ENCODE measurements at places on chromosomes 6 and 20. TPM values are rescaled to one million over a fixed set of nuclear protein-coding genes. Genes with fewer than 3 reads are reported as not detected.
A peak's percentile ranks its signal among the peaks of the same experiment; 100 is the strongest.

BTBD3 gene
- total RNA-seq: 61.6 TPM

POU5F1 gene
- 2,134 TPM for total RNA-seq

SNAI1 gene
- total RNA-seq: 7.0 TPM

LY6G6C gene
- total RNA-seq: 0.24 TPM

TDP2 gene
- 54.7 TPM for total RNA-seq

DNA sequence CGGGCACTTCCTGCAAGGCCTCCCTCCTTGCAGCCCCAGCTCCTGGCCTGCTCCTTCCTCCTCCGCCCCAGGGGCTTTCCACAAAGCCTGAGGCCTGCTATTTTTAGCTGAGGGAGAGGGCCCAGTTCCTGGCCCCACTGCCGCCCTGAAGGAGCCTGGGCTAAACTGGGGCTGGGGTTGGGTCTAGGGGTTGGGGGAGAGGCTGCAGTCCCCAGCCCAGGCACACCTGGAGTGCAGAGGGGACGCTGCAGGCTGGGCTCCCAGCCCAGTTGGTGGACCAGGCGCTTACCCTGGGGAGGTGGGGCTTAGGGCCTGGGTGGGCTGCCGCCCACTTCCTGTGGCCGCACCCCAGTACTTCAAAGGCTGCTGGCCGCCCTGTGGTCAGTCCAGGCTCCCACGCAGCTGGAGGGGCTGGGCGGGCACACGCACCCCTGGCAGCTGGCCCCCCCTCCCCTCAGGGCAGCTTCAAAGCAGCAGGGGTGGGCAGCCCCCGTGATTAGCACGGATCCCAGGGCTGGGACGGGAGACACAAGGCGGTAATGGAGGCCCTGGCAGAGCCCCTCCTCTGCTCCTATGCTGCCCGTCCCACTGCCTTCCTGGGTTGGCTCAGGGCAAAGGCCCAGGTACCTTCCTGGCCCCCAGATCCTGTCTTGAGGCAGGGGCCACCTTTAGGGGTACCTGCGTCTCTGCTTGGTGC, 7.1 kb upstream of the ABHD16B start:
- no peak overlapping the region for H3K27ac ChIP-seq
- H3K4me1 ChIP-seq: peaks cover 2% of the 10 kb centered on the region
- DNase-seq: no peak
- H3K36me3 ChIP-seq: no peaks in the 10 kb centered on the region
- H3K27me3 ChIP-seq: no peaks in the 10 kb centered on the region

- no peaks in the 10 kb centered on the region for H3K27me3 ChIP-seq
- peaks cover 6% of the 10 kb centered on the region for H3K4me1 ChIP-seq
- H3K36me3 ChIP-seq: peaks cover 12% of the 10 kb centered on the region
- no peak overlapping the region for H3K4me3 ChIP-seq
- no peak overlapping the region for H3K27ac ChIP-seq
Observed at GRCh38 chr20:3374296-3374695, 33.2 kb downstream of the DNAAF9 start.

GRCh38 chr20:45771182-45771759, 20.4 kb downstream of the WFDC3 start:
- H3K4me3 ChIP-seq: no peak overlapping the region
- H3K27ac ChIP-seq: no peak overlapping the region
- no peaks in the 10 kb centered on the region for H3K27me3 ChIP-seq
- H3K36me3 ChIP-seq: no peaks in the 10 kb centered on the region
- peaks cover 2% of the 10 kb centered on the region for H3K4me1 ChIP-seq

- H3K36me3 ChIP-seq: 0 out of 3 replicates have a peak, but pooled peaks cover 4% of the 10 kb centered on the region
- peaks cover 2% of the 10 kb centered on the region for H3K4me1 ChIP-seq
- peak overlapping the region; percentile 3 for H3K4me3 ChIP-seq
- no peaks in the 10 kb centered on the region for H3K27me3 ChIP-seq
Observed at GRCh38 chr20:32741151-32741550, 2.1 kb downstream of the COMMD7 start.

DNA sequence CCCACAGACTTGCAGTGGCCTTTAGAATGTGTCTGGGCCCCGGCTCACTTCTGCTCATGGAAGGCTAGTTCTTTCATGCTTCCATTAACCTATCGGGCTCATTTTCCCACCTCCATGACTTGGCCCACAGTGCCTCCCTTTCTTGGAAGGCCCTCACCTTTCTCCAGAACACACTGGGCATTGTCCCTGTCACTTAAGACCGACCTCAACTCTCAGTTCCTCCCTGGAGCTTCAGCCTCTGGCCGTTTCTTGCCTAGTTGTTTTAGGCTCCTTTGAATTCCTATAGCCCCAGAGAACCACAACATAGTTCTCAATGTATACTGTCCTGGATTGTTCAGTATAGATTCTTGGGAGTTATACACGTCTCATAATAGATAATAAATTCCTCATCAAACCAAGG, 19.3 kb upstream of the TNFAIP3 start:
- H3K27me3 ChIP-seq: no peaks in the 10 kb centered on the region
- no peaks in the 10 kb centered on the region for H3K4me1 ChIP-seq
- no peaks in the 10 kb centered on the region for H3K36me3 ChIP-seq
- no peak overlapping the region for H3K4me3 ChIP-seq

DNA sequence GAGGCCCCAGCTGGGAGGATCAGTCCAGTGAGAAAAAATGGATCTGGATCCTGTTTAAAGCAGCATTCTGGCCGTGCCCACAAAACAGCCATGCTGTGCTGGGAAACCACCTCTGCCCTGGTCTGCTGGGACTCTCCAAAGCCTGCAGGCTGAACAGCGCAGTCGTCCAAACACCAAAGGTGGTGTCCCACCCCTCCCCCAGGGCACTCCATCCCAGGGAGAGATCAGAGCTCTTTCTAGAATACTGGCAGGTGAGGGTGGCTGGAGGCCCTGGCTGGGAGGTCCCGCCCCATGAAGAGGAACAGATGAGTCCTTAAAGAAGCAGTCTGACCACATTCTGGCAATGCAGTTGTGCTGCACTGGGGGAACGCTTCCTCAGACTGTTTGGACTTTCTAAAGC, 84.6 kb downstream of the MRAP2 start:
- peaks cover 4% of the 10 kb centered on the region for H3K36me3 ChIP-seq
- no peaks in the 10 kb centered on the region for H3K27me3 ChIP-seq
- H3K4me3 ChIP-seq: no peak overlapping the region
- H3K27ac ChIP-seq: no peak overlapping the region
- no peaks in the 10 kb centered on the region for H3K4me1 ChIP-seq

DNA sequence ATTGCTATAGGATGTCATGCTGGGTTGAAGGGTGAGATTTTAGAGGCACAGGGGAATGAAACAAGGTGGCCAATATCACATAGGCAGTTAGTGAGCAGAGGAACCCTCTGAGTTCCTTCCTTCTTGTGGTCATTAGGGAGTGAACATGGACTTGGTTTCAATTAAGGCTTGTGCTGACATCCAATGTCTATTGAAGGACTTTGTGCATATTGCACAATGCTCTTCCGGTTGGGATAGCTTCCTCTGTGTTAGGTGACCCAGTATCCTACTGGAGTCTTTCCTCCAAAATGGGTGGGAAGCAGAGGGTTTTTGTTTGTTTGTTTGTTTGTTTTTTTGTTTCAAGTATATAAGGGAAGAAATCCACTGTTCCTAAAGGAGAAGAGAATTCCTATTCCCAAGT, 98.5 kb downstream of the HDGFL1 start:
- H3K4me3 ChIP-seq: no peak overlapping the region
- H3K36me3 ChIP-seq: no peaks in the 10 kb centered on the region

GRCh38 chr20:41657655-41658054, 39.5 kb upstream of the CHD6 start:
- no peak for DNase-seq
- H3K27me3 ChIP-seq: no peaks in the 10 kb centered on the region
- no peaks in the 10 kb centered on the region for H3K36me3 ChIP-seq
- H3K4me1 ChIP-seq: no peaks in the 10 kb centered on the region

GRCh38 chr6:743320-744096, 50.6 kb upstream of the EXOC2 start:
- no peak for DNase-seq
- H3K4me1 ChIP-seq: no peaks in the 10 kb centered on the region
- H3K27ac ChIP-seq: no peak overlapping the region
- no peaks in the 10 kb centered on the region for H3K36me3 ChIP-seq
- no peaks in the 10 kb centered on the region for H3K27me3 ChIP-seq
- H3K4me3 ChIP-seq: no peak overlapping the region

Data from H9 (cell line).